Daoy (cell line): ENCODE measurements at places on chromosomes 5 and 9.
A peak's percentile ranks its signal among the peaks of the same experiment; 100 is the strongest.

DNA sequence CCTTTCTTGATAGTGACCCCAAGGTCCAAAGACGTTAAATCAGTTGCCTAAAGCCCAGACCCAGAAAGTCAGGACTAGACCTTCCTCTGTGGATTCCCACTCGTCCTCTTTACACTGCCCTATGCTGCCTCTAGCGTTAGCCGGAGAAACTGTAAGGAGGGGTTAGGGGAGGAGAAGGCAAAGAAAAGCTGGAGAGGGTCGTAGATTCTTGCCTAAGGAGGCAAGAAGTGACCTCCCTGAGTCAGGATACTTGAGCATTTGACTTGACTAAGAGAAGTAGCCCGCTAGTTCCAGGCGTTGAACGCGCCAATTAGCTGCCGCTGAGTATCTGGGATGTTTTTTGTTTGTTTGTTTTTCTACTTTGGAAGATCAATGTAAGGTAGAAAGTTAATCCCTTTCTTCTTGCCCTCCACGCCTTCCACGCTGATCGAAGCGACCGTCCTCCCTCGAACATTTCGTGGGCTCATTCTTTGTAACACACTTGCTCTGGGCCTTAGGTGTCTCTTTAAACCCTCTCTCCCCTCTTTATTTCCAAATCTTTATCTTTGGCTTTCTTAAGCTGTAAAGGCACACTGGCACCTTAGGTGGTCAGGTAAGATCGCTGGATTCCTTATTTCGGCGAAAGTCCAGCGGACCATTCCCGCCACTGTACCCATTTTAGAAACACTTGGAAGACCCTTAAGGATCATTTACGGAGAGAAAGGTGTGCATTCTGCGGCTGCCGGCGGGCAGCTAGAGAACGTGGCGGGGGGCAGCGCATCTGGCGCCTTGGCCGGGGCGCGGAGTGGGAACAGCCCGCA is 5.1 kb upstream of the RGMB start:
- DNase-seq = peak; percentile 70

DNA sequence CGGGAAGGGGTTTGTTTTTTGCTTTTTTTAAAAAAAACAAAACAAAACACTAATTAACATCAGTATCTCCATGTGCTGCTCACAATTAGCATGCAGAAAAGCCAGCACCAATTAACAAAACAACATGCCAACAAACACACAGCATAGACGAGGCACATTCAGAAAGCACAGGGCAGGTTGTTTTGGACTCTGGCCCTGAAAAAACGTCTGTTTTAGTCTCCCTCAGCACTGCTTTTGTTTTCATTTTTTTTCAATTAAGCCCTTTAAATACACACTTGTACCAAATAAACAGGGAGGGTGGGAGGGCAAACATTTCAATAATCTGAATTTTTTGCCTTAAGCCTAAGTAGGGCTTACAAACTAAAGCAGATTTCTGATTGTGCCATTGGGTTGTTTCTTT is 309.6 kb downstream of the DTWD2 start:
- no peak for DNase-seq

DNA sequence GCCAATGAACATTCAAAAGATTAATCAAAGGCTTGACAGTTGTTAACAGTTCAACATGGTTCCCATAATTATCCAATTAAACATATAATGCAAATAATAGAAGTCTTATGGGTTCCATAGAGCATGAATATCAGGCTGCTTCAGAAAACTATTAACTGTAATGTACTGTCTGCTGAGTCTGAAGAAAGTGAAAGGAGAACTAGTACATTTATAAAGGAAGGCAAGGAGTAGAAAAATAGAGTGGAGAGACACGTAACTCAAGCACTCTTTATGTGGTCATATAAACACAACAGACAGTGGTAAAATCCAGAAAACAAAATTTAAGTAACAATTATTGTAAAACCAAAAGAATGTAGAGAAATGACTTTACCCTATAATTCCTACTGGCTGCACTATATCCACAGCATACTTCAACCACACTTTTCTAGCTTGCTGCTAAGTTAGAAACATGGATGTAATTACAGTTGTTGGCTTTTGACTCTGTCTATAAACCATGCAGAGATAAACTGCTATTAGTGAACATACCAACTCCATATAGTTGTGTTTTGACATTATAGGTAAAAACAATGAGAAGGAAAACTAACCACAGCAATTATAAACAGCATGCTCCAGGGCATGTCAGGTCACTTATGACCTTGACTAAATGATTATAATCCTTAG is 32.7 kb downstream of the NFIB start:
- DNase-seq = no peak

- no peak for DNase-seq
Observed at GRCh38 chr5:132305420-132305819, 11.2 kb downstream of the SLC22A4 start.

DNA sequence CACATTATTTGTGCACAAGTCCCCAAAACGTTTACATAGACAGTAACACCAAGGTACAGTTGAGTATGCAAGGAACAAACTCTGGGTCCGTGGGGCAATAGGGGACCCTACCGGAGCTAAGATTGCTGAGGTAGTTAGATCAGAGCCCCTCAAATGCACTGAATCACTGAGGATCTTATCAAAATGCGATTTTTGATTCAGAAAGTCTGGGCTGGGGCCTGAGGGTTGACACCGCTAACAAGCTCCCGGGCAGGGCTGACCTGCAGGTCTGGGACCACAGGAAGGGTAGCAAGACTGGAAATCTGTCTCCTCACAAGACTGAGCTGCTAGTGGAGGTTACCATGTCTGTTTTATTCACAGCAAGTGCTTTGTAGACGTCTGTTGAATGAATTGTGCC is 1.8 kb upstream of the IL3 start:
- no peak for DNase-seq

- peak; percentile 15 for DNase-seq
Observed at GRCh38 chr5:124193371-124193789, 553.1 kb downstream of the ZNF608 start.

DNA sequence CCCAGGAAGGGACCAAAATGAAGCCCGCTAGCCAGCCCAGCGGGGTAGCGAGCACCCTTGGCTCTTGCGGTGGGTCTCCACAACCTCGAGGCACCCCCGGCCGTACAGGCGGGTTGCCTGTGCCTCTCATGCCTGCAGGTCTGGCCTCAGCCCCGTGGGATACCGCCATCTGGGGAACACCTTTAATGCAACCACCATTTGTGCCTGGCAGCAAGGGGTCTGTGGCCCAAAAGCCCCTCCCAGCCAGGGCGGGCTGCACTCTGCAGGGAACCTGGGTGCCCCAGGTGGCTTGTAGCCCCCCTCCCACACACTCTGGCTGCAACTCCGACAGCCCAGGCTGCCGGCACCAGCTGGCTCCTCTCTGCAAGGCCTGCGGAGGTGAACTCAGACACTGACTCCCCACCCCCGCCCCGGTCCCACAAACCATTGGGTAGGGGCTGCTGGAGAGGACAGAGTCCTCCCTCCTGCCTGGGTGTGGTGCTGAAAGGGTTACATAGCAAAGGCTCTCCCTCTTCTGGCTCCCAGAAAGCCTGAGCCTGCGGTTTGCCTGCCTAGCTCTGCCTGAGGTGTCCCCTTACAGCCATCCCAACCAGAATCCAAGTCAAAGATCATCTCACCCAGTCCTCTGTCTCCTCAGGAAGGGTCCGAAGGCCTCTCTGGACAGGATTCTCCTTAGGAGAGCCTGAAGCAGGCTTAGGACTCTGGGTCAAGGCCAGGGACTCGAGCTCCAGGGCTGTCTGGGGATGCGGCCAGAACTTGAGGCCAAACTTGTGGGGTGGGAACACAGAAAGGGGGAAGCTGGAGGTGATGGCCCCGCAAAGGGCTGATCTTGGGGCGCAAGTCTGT is 109.4 kb downstream of the PSD2 start:
- DNase-seq = no peak

DNA sequence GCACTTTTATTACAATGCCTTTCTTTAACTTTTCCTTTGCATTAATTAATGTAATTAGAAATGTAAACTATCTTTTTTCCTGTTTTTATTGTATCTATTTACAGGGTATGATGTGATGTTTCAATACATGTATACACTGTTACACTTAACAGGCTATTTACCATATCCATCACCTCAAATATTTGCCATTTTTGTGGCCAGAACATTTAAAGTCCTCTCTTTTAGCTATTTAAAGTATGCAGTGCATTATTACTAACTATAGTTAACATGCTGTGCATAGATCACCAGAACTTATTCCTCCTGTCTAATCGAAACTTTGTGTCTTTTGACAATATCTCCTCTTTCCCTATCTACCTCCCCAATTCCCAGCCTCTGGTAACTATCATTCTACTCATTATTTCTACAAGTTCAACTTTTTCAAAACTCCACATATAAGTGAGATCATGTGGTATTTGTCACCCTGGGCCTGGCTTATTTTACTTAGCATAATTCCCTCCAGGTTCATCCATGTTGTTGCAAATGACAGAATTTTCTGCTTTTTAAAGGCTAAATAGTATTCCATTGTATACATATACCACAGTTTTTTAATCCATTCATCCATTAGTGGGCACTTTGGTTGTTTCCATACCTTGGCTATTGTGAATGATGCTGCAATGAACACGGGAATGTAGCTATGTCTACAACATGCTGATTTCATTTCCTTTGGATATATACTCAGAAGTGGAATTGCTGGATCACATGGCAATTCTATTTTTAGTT is 32.8 kb downstream of the OR2K2 start:
- DNase-seq = no peak
